ENCODE measurements at places on chromosomes 2 and 18.

DNA sequence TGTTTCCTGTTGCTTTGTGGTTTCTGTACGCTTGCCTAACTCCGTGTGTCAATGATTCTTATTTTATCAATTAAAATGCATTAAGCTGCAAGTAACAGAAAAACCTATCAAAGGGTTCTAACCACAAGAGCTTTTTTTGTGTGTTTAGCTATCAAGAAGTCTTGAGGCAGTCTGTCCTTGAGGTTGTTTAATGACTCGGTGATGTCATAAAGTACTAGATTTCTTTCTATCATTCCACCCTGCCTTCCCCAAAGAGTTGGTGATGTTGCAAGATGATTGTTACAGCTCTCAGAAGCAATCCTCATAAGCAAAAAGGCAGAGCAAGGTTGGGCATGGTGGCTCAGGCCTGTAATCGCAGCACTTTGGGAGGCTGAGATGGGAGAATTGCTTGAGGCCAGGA is 51.9 kb upstream of the SPTBN1 start:
- DNase-seq: no peak

DNA sequence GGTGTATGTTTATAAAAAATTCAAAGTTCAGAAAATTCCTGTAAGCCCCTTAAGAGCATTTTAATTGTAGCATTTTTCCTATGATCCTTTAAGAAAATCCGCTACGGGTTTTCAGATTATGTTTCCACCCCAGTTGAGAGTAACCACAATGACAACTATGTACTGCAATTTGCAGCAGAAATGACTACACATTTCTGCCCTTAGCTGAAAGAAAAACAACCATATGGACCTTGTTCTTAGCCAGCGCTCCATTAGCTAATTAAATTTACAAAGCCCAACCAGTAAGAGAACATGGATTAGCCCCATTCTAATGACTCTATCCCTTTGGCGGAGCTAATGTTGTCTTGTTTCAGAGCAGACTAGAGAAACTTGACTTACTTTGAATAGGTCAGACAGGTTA is 247.6 kb downstream of the SLC8A1 start:
- no peak for DNase-seq

GRCh38 chr18:48821251-48821590 is 129.5 kb downstream of the SMAD7 start:
- no peak for DNase-seq

- DNase-seq: no peak
These were observed 13.0 kb upstream of the METAP1D start for GRCh38 chr2:171986778-171987177.

GRCh38 chr2:15281681-15282080 is 279.5 kb downstream of the NBAS start:
- no peak for DNase-seq

GRCh38 chr2:64797881-64798575 is 144.3 kb upstream of the SERTAD2 start:
- no peak for DNase-seq

- no peak for DNase-seq
These were observed 480.0 kb upstream of the HS6ST1 start for GRCh38 chr2:128798502-128799283.

DNA sequence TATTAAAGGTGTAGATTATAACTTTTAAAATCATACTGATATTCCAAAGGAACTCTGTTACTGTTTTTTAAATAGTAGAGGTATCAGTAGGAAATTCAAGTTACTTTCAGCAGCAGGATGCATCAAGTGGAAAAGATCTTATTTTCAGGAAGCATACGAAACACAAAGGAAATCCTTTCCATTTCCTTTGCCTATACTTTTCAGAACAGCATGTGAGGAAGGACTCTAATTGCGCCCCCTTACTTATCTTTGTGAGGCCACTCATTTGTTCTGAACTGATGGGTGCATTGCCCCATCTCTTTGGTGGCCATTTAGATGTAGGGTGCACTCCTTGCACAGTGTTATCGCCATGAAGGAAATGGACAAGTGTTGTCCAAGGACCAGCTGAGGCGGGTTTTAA is 145.3 kb downstream of the BABAM2 start:
- DNase-seq: no peak

DNA sequence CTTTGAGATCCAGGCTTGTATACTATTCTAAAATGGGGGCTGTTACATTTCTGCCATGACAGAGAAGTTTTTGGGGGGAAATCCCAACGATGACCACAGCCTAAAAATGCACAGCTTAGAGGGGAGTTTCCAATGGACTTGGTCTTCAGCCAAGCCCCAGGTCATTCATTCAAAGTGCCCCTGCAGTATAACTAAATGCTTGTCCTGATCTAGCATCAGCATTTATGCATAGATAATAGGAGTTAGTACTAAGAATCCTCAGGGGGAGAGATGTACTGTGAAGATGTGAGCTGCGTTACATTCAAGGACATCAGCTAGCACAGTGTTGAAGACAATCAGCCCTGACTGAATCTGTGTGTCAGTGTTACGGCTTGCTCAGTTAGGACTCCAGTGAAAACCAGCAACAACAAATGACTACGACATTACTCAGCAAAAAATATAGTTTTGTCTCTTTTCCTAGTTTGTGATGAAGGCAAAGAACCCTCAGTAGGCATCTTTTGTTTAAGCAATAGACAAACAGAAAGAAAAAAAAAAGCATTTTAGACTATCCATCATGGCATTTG is 160.9 kb downstream of the ZEB2 start:
- DNase-seq: no peak

GRCh38 chr2:46394649-46395510 is 84.5 kb upstream of the TMEM247 start:
- no peak for DNase-seq

- no peak for DNase-seq
These were observed 51.8 kb downstream of the COA5 start for GRCh38 chr2:98556344-98557033.

DNA sequence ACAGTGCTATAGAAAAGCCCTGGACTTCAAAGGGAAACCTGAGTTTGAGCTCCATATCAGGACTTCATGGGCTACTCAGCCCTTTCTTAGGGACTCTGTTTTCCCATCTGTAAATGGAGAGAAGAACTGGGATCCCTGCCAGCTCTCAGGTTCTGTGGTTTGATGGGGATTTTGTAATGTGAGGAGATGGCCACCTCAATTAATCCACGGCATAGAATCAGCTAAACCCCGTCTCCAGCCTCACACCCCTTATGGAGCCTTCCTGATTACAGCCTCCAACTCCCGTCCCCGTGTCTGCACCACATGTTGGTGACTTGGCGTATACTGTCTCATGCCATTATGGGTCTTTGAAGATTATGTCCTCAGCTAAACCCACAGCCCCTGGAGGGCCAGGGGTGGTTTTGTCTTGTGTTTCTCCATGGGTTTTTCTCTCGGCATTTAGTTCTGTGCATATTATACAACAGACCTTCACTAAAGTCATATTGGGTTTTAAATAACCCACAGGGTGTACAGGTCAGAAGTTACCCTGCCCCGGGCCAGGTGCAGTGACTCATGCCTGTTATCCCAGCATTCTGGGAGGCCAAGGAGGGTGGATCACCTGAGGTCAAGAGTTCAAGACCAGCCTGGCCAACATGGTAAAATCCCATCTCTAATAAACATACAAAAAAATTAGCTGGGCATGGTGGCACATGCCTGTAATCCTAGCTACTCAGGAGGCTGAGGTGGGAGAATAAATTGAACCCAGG is 63.8 kb upstream of the PPP1CB start:
- DNase-seq: no peak

DNA sequence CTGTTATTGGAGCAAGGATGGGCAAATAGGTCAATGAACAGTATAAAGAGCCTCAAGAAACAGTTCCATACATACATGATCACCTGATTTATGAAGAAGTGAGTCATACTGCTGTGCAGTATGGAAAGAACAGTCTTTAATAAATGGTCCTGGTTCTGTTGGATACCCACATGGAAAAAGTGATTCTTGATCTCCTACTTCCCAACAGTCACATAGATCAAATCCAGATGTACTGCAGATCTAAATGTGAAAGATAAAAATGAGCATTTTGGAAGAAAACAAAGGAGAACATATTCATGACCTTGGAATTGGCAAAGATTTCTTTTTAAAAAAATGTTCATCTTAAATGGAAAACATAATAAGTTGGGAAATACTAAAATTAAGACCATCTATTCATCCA is 75.8 kb downstream of the CCDC148 start:
- no peak for DNase-seq

- no peak for DNase-seq
These were observed 11.5 kb upstream of the LAPTM4A start for GRCh38 chr2:20062615-20063545.

GRCh38 chr2:60583604-60584003 is 30.1 kb upstream of the BCL11A start:
- DNase-seq: no peak

DNA sequence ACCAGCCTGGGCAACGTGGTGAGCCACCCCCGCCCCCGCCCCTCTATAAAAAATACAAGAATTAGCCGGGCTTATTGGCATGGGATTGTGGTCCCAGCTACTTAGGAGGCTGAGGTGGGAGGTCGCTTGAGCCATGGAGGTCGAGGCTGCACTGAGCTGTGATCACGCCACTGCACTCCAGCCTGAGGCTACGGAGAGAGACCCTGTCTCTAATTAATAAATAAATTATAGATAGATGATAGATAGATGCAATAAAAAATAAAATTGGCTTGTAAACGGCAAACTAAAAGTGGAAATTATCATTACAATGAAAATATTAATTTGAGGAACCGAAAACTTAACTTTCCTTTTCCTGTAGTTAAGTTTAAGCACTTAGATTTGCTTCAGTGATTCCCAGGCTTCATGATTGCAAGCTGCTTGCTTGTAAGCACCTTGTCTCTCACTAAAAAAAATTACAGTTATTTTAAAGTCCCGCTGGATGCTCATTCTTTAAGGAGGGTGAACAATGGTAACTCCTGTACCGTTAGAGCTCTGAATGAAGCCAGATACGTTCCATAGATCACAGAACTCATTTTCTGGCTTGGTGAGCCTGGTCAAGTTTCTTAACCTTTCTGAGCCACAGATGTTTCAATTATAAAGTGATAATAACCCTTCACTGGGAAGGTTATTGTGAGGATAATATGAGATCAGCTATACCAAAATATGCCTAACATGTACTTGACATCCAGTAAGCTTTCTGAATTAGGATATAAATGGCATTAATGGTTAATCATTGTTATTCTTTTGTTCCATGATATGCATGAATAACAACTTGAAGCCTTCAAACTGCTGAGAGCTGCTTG is 9.3 kb upstream of the NARS1 start:
- DNase-seq: no peak

GRCh38 chr2:53715568-53715967 is 52.0 kb upstream of the CHAC2 start:
- no peak for DNase-seq

DNA sequence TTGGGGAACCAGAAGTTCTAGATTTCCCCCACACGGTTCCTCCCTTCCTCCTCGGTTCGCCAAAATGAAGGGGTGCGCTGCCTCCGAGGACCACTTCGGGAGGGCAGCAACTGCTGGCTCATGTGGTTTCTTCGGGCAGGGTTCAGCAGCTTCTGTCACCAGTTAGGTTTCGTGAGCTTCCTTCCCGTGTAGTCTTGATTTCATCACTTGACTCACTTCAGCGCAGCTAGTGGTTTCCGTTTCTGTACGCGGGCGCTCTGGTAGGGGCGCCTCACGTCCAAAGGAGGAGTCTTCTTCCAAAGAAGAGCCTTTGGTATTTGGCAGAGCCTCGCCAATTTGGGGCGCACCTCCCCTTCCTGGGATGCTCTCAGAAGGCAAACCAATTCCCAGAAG is 485 bp upstream of the GALNT3 start:
- DNase-seq: peak; percentile 9

GRCh38 chr18:69882965-69883668 is 64.6 kb downstream of the CD226 start:
- no peak for DNase-seq

DNA sequence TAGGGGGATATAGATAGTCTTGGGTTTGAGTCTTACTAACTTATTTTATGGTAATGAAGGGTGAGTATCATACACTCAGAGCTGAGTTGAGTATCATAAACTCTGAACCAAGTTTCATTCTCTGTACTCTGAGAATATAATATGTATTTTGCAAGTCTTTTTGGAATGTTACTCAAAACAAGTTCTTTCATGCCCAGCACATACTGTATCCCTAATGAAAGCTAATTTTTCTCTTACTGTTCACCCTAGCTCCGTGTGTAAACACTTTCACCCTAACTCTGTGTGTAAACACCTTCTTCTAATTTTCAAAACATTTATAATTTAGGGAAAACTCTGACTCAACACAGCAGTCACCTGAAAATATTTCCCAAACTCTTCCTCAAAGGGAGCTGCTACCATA is 29.7 kb upstream of the CHST9 start:
- DNase-seq: no peak

DNA sequence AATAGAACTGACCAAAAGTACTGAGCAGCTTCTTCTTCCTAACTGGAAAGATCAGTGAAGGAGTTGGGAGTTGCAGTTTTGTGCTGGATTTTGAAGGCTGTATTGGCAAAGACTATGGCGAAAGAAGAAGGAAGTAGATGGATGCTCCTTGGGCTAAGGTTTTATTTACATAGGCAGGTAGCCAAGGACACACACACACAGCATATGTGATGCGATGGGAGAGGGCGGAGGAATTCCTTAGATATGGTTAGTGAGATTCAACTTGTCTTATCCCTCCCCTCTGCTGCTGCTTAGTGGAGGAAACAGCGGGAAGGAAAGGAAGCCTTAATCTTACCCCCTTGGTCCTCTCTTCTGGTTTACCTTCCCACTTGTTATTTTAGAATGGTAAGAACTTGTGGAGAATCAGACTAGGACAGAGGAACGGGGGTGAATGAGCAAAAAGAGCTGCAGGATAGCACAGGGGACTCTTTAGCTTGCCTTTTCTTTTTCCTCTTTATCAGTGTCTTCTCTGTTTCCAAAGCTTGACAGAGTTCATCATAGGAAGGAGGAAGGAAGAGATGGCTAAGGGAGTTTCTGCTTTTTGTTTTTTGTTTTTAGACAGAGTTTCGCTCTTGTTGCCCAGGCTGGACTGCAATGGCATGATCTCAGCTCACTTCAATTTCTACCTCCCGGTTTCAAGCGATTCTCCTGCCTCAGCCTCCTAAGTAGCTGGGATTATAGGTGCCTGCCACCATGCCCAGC is 87.9 kb downstream of the OSBPL6 start:
- DNase-seq: no peak

GRCh38 chr18:46429130-46429529 is 227.9 kb downstream of the LOXHD1 start:
- no peak for DNase-seq

- DNase-seq: no peak
These were observed 66.6 kb upstream of the HDAC4 start for GRCh38 chr2:239467281-239467955.

DNA sequence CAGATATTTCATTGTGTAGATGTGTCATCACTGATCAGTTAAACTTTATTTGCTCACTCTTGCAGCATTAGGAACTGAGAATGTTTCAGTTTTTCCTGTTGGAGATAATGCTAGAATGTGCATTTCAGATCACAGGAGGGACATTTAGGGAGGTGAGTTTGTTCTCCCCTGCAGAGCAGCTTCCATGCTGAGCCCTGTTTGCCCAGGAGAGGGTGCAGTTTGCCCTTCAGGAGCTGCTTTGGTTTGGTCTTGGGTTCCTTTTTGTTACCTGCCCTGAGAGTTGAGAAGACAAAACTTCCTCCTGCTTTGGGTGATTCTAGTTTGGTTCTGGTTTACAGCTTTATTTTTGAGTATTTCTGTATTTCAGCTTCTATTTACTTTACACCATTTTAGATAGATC is 49.9 kb downstream of the DGKD start:
- DNase-seq: peak; percentile 54

GRCh38 chr2:201938781-201939180 is 94.9 kb upstream of the FZD7 start:
- DNase-seq: no peak

All from T-helper 2 cell (primary cell).